ENCODE measurements at places on chromosomes 2 and 18.

DNA sequence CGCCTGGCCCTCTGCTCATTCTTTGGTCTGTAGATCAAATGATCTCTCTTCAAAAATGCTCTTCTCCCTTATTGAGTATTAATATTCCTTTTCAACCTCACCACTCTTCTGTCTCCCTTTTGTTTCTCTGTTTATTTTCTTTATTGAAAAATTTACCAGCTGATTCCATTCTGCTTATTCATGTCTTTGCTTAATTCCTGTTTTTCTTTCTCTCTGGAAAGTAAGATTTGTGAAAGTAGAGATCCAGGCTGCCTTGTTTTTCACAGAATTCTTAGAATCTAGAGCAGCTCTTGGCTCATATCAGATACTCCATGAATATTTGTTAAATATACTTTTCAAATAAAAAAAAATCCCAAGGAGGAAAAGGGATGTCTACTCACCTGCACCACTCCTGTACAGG, 157.0 kb downstream of the DOCK10 start:
- no peak for DNase-seq

- no peak for DNase-seq
These were observed 204.6 kb downstream of the SP3 start for GRCh38 chr2:173760553-173760952.

- no peak for DNase-seq
These were observed 133.3 kb upstream of the HS6ST1 start for GRCh38 chr2:128452024-128452411.

- no peak for DNase-seq
These were observed 191.3 kb downstream of the SLC39A10 start for GRCh38 chr2:195848119-195848899.

DNA sequence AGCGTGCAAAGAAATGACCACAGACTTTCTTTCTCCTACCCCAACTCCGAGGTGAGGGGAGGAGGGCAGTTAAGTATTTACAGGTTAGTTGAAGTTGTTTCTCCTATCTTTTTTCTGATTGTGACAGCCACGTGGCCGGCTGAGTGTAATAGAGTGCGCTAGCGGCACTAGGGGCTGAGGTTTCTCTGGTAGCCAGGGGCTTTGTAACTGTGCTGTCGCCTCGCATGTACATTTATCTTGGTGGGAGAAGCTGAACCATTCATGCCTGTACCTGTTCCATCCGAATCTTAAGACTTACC, 214.1 kb upstream of the STON1 start:
- peak; percentile 8 for DNase-seq

GRCh38 chr2:237533668-237534161, 32.7 kb upstream of the PRLH start:
- DNase-seq = no peak

- no peak for DNase-seq
These were observed 126.1 kb downstream of the GALNT1 start for GRCh38 chr18:35707674-35708073.

DNA sequence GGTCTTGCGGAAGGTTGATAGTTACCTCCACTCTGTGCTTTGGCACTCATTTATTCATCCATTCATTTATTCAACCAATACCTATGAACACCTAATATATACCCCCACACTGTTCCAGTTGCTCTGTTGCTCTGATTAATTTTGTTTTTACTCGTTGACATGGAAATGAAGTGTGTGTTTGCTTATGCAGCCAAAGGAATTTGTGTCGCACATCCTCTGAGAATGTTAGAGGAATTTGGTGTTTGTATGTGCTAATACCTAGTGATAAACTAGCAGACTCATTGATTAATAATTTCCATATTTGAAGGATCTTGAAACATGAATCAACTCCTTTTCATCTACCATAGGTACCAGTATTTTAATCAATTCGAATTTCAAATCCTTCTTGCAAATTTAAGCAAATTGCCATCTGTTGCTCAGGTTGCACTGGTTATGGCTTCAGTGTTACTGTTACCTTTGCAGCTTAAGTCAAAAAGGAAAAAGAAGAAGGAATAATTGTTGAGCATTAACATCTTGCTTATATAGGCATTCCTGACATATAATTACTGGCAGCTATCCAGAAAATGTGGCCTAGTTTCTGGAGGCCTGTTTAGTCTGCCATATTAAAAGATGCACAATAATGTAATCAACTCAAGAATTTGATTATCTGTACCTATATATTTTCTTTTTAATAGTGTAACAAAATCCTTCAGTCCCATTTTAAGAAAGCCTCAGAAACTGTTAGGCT, 25.7 kb upstream of the CRIM1 start:
- no peak for DNase-seq

- no peak for DNase-seq
These were observed 152.9 kb downstream of the DYSF start for GRCh38 chr2:71606244-71606643.

DNA sequence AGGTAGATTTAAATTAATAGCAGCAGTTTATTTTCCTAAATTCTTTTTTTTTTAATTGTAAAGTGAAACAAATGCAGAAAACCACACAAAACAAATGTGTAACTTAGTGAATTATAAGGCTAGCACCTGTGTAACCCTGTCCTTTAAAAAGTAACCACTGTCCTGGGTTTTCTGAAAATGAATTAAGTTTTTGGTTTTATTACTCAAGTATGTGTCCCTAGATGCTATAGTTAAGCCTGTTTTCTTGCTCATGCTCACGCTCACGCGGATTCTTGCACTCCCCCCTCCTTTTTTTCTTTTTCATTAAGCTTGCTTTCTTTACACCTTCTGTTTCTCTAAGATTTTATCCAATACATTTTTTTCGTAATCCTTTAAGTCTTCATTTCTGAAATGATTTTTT, 207.7 kb upstream of the STON1 start:
- no peak for DNase-seq

DNA sequence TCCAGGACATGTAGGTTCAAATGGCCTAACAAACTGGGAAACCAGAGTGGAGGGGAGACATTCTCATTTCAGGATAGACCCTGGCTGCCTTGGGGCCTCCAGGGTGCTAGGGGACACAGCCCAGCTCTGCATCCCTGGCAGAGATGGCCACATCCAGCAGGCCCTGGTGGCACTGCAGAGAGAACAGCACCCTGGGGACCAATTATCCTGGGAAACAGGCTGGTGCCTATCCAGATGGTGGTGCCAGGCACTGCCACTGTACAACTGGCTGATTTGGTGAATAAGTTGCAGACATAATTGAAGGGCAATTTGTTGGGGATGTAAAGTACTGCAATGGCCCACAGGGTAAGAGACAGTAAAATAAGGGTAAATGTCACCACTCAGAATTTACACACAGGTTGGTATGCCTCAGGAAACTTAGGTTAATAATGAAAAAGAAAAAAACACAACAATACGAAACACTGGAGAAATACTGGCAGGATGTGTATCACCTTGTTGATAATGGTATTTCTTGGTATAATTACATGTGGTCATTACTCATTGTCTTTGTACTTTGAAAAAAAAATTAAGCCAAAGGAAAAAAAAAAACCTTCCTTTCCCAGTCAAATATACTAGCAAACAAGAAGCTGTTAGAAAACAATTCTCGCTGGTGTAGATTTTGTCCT, 12.8 kb upstream of the SFTPB start:
- no peak for DNase-seq

Data from activated CD4-positive, alpha-beta T cell treated with anti-CD3 and anti-CD28 coated beads for 24 hours (primary cell).